ENCODE measurements at places on chromosomes 6 and 20. TPM values are rescaled to one million over a fixed set of nuclear protein-coding genes. Genes with fewer than 3 reads are reported as not detected.

Gene DTNBP1
- 9.4 TPM for total RNA-seq

- no peak for DNase-seq
These were observed 30.4 kb downstream of the PSMB1 start for GRCh38 chr6:170522565-170523183.

Gene FKBP1A
- total RNA-seq = 276 TPM

- DNase-seq = peak; percentile 24
These were observed 25.2 kb downstream of the RFPL4B start for GRCh38 chr6:112372226-112372806.

DNA sequence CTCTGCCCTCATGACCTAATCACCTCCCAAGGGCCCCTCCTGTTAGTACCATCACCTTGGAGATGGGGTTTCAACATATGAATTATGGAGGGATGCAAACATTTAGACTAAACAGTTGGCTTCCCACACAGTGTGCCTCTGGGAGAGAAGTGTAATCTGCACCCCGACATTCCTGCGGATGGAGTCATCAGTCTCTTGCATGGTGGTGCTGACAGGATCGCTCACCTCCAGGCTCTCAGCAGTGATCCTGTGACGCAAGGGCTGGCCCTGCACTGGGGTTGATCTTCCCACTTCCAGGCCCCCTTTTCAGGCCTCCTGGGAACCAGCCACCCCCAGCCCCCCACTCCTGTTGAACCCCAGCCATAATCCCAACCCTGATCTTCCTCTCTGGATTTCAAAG is 16.0 kb upstream of the PI16 start:
- no peak for DNase-seq

Gene LYRM4
- 15.7 TPM for total RNA-seq

- no peak for DNase-seq
These were observed 163.6 kb upstream of the PREP start for GRCh38 chr6:105566503-105566902.

- DNase-seq = no peak
These were observed 86.6 kb upstream of the PAX1 start for GRCh38 chr20:21618759-21619416.

- no peak for DNase-seq
These were observed 9.1 kb downstream of the GRIK2 start for GRCh38 chr6:101402622-101403031.

- DNase-seq = no peak
These were observed 17.4 kb upstream of the UBE2V1 start for GRCh38 chr20:50130356-50130723.

DNA sequence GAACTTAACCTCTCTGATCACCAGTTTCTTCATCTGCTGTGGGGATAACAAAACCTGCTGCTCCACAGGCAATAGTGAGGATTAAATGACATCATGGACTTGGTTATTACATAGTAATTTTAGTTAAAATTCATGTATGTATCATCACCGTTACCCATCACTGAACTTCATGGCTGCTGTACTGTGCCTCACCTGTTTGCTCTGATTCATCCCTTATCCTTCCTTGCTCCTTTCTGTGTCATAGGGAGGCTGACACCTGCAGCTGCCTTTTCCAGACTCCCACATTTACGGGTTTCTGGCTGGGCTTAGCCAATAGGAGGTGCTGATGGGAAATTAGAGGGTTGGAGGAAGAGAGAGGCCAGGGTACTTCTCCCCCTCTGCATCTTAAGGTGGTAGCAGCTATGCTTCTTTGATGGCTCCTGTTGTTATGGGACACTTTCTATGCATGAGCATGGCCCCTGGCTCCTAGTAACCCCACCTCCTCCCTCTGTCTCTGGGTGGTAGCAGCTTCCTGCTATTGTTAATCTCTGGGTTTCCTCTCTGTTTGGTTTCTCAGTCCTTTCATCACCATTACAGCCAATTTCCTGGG is 332.1 kb downstream of the DHX35 start:
- no peak for DNase-seq

- no peak for DNase-seq
These were observed 17.7 kb downstream of the SRXN1 start for GRCh38 chr20:635028-635892.

GRCh38 chr6:2862712-2863181 is 21.1 kb upstream of the SERPINB1 start:
- DNase-seq = no peak

Gene GPX5
- not detected for total RNA-seq

DNA sequence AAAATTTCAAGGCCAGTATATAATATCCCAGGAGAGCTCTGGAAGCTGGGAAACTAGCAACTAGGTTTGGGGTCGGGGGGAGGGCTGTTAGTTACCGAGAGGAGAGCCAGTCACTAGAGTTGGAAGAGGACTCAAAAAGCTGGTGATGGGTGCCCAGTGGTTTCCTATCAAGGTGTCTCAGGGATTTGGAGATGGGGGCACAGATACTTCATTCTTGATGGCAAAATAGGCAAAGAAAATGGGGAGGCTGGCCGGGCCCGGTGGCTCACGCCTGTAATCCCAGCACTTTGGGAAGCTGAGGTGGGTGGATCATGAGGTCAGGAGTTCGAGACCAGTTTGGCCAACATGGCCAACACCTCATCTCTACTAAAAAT is 805 bp downstream of the PHF1 start:
- DNase-seq = no peak

Gene CLVS2
- total RNA-seq = not detected

Gene OR12D3
- not detected for total RNA-seq

DNA sequence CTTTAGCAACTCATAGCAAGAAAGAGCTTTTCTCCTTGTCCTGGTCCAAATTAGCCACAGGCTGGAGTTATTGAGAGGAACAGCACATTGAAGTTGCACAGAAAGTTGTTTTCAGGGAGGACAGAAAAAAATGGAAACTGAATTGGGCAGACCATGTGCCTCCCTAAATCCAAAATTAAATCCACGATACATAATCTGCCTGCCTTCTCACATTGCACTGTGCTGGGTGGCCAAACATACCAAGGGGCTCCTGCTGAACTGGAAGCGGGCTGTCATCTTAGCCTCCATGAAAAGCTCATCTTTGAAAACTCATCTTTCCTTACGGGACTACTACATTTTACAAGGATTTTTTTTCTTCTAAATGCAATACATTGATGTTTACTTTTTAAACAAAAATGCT is 59.9 kb downstream of the TNFAIP3 start:
- DNase-seq = no peak

DNA sequence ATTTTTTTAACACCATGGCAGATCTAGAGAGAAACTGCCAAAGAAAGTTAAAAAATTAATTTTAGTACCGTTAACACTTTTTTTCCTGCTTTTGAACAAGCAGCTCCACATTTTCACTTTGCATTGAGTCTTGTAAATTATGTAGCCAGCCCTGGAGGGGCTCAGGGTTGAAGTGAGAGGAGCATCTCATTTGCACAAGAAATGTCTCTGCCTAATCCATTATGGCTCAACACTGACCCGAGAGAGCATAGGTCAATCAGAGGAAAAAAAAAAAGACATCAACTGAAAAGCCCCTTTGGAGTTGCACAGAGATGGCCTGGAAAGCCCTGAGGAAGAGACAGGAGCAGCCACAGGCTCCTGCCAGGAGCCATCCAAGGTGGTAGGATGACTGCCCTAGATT is 4.3 kb upstream of the SLPI start:
- no peak for DNase-seq

Gene PPIL4
- 18.6 TPM for total RNA-seq

Gene CTCFL
- total RNA-seq = not detected

GRCh38 chr6:159513074-159513720 is 179.8 kb downstream of the SOD2 start:
- no peak for DNase-seq

Gene TNFRSF21
- 120 TPM for total RNA-seq

DNA sequence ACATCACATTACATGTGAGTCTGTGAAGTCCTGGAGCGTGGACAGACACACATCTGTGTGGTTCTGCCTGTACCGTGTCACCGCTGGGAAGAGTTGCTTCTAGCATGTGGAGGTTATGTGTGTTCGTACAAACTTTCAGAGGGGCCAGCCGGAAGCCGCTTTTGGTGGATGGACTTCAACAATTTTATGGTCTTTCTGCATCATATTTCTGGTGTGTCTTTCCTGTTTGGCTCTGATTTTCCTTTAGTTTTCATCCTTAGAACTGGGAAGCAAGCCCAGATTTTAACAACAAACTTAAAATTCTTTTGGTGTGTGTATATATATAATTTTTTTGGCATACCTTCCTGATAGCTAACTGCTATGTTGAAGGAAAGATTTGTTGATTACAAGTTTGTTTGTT is 71.2 kb downstream of the TIAM2 start:
- DNase-seq = peak; percentile 36

Gene SS18L1
- 6.4 TPM for total RNA-seq

Gene HLA-DQA2
- total RNA-seq = not detected

Gene GJA10
- total RNA-seq = not detected

Gene EYS
- total RNA-seq = 0.13 TPM

GRCh38 chr20:14199111-14199510 is 138.3 kb downstream of the FLRT3 start:
- DNase-seq = no peak

Gene GSTA1
- not detected for total RNA-seq

- DNase-seq = no peak
These were observed 49.5 kb downstream of the ARHGAP40 start for GRCh38 chr20:38651154-38651553.

Gene SLC22A2
- total RNA-seq = not detected

DNA sequence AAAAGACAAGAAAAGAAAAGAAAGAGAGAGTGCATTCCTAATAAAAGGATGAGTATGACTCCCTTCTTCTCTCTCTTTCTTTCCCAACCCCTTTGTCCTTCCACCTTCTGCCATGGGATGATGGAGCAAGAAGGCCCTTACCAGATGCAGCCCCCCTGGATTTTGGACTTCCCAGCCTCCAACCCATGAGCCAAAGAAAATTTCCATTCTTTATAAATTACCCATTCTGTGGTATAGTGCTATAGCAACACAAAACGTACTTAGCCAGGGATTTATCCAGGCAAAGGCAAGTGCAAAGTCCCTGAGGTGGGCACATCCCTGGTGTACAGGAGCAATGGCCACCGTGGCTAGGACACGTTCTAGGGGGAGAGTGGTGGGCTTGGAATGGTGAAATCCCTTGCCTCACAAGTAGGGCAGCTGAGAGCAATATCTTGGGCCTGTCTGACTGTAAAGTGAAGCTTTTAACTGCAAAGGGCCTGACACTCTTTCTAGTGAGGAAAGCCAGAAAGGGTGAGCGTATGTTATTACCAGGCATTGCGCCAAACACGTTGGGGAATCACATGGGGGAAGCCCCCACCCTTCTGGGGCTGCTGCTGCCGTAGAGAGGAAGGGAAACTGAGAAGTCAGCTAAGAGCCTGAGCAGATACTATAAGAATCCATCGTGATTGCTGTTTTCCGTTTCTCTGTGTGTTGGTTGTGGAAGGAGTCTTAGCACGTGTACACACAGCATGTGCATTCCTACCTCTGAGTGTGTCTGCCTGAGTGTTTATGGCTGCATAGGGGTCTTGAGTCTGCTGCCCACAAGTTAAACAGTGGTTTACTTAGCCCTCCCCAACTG is 50.7 kb upstream of the SIRPA start:
- DNase-seq = no peak

DNA sequence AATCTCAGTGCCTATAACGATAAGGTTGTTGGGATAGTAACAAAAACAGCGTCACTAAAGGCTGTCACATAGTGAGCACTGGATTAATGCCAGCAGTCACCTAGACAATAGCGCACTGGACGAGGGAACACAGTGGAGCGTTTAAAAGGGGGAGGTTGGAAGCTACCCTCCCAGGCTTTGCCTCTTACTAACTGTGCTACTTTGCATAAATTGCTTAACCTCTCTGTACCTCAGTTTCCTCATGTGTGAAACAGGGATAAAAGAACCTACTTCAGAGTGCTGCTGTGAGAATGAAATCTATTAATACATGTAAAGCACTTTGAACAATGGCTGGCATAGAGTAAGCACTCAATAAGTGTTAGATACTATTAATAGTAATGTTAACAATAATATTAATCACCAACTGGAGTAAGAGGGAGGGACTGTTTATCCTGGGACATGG is 10.5 kb downstream of the BCL2L1 start:
- peak; percentile 82 for DNase-seq

DNA sequence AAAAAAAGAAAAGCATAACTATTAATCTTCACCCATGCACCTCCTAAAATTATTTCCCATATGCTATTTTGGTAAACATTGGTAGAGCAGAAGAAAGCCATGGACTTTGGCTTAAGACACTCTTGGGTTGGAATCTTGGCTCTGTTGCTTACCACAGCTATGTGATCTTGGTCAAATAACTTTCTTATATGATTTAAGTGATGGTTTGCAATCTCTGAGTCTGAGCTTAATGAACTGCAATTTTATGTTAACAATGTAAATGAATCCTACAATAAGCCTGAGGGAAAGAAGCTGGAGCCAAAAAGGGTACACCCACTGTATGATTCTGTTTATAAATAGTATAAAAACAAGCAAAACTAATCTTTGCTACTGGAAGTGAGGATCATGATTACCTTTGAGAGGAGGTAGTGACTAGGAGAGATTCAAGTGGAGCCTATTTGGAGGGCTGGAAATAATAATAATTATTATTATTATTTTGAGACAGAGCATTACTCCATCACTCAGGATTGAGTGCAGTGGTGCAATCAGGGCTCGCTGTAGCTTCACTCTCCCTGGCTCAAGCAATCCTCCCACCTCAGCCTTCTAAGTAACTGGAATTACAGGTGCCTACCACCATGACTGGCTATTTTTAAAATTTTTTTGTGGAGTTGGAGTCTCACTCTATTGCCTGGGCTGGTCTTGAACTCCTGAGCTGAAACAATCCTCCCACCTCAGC is 34.5 kb downstream of the ABRACL start:
- DNase-seq = no peak

- peak; percentile 55 for DNase-seq
These were observed 33.2 kb downstream of the PSMG4 start for GRCh38 chr6:3291987-3292386.

Gene SMPDL3A
- total RNA-seq = 5.3 TPM

DNA sequence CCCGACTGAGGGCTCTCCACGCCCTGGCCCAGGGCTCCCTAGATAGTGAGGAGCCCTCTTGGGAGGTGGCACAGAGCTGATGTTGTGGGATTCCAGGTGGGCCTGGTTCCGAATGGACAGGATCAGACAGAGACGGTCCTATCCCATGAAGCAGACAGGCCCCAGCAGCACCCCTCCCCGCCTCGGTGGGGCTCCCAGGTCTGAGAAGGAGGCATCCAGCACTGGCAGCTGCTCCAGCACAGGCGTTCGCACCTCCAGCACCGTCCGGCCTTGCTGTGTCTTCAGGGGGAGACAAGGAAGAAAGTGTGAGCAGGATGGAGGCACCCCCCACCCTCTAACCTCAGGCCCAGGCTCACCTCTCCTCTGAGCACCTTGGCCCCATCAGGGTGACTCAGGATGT is 28.7 kb downstream of the COL11A2 start:
- DNase-seq = no peak

DNA sequence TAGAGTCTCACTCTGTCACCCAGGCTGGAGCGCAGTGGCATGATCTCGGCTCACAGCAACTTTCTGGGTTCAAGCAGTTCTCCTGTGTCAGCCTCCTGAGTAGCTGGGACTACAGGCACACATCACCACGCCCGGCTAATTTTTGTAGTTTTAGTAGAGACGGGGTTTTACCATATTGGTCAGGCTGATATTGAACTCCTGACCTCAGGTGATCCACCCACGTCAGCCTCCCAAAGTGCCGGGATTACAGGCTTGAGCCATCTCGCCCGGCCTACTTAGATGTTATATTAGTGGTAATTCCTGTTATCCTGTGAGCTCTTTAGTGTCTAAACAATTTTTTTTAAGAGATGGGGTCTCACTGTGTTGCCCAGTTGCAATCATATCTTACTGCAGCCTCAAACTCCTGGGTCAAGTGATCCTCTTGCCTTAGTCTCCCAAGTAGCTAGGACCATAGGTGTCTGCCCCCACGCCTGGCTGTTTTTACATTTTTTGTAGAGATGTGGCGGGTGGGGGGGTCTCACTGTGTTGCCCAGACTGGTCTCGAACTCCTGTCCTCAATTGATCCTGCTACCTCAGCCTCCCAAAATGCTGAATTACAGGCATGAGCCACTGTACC is 3.9 kb upstream of the C4A start:
- no peak for DNase-seq
